Smooth muscle cell of bladder (primary cell): ENCODE measurements at places on chromosomes 1 and 21. TPM values are rescaled to one million over a fixed set of nuclear protein-coding genes. Genes with fewer than 3 reads are reported as not detected.

OR2L5 gene
- total RNA-seq: not detected in 2 replicates

DDX59 gene
- total RNA-seq: 15.4 and 15.6 TPM in 2 replicates

TRAF3IP3 gene
- total RNA-seq: under 0.01 and 0.28 TPM in 2 replicates

CLK2 gene
- total RNA-seq: 19.9 and 32.4 TPM in 2 replicates

TENT5C gene
- 9.0 and 10.9 TPM in 2 replicates for total RNA-seq

FCRL2 gene
- not detected in 2 replicates for total RNA-seq

VHLL gene
- total RNA-seq: 0.28 TPM in 1 of 2 replicates, not detected in the other

COL6A2 gene
- total RNA-seq: 1,324 and 1,435 TPM in 2 replicates

TDRD5 gene
- total RNA-seq: not detected in 2 replicates

SH2D1B gene
- not detected in 2 replicates for total RNA-seq

DMRTA2 gene
- total RNA-seq: 0.09 and 0.14 TPM in 2 replicates

TCHH gene
- total RNA-seq: under 0.01 TPM in 2 replicates

B3GALT5 gene
- under 0.01 TPM in 1 of 2 replicates, not detected in the other for total RNA-seq

RHBDL2 gene
- 0.37 and 0.71 TPM in 2 replicates for total RNA-seq

PEX11B gene
- 24.9 and 26.4 TPM in 2 replicates for total RNA-seq

XKR8 gene
- total RNA-seq: 2.8 and 3.3 TPM in 2 replicates

PODN gene
- 56.5 and 58.7 TPM in 2 replicates for total RNA-seq

NR5A2 gene
- total RNA-seq: under 0.01 TPM in 1 of 2 replicates, not detected in the other

FCRLB gene
- 1.1 and 1.7 TPM in 2 replicates for total RNA-seq

CFAP107 gene
- not detected in 2 replicates for total RNA-seq

GBP7 gene
- not detected in 2 replicates for total RNA-seq

HOOK1 gene
- under 0.01 TPM in 1 of 2 replicates, not detected in the other for total RNA-seq

NMNAT2 gene
- 0.18 and 0.28 TPM in 2 replicates for total RNA-seq

HSPA6 gene
- total RNA-seq: 0.57 and 0.83 TPM in 2 replicates

RGS4 gene
- 6.5 and 30.6 TPM in 2 replicates for total RNA-seq

ITGB2 gene
- under 0.01 TPM in 1 of 2 replicates, not detected in the other for total RNA-seq
